Epithelial cell of proximal tubule (primary cell): ENCODE measurements at places on chromosomes 5 and 9.

DNA sequence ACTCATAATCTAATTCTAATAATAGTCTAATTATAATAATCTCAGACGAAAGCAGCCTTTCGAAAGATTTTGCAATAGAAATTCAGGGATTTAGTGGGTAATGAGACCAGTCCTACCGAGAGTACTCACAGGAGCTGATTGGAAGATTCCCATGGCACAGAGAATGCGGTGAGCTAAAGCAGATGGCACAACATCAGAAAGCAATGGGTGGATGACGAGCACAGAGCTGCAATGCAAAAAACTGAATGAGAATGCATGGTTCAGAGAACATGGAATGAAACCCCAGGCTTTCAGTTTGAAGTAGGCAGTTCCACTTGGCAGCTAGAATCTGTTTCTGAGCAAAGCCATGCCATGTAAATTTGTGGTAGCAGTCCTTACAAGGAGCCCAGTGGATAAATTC lies 78.2 kb upstream of the SPINK5 start:
- DNase-seq: peak; percentile 37

GRCh38 chr9:135611142-135611874 lies 28.0 kb downstream of the GLT6D1 start:
- DNase-seq: no peak

- no peak for DNase-seq
Observed at GRCh38 chr9:117021906-117022305, 334.8 kb downstream of the TRIM32 start.

- DNase-seq: no peak
Observed at GRCh38 chr5:177128551-177128981, 5.0 kb upstream of the NSD1 start.

- DNase-seq: no peak
Observed at GRCh38 chr9:116497095-116497890, 189.8 kb upstream of the TRIM32 start.

GRCh38 chr9:20111173-20111843 lies 322.5 kb upstream of the SLC24A2 start:
- DNase-seq: no peak

GRCh38 chr5:91188755-91189154 lies 194.4 kb downstream of the ARRDC3 start:
- DNase-seq: no peak

DNA sequence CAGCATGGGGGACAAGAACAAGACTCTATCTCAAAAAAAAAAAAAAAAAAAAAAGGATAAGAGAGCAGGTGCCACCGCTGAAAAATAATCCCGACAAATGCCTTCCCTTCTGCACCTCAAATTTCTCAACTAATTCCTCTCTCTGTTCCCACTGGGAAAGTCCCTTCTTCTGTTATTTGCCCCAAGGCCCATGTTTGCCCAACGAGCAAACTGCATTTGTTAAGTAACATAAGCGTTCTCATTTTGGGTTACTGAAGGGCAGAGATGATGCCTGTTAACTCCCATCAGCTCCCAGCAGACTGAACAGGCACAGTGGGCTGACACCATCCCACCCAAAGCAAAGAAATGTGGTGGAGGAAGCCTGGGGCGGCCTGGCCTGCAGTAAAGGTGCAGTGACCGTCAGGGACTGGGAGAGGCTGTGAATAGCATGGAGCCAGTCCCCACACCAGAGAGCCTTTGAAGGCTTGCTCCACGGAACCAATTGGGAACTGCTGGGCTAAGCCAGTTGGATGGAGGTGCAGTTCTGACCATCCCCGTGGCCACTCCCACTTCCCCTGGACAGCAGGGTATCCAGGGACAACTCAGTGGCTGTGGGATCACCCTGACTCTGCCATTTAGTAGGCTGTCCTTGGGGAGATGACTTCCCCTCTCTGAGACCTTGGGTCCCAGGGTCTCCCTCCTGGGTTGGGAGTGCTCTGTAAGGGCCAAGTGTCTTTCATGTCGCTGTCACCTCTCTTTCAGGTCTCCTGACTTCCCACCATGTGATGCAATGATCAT lies 149.7 kb upstream of the IER5L start:
- DNase-seq: no peak

- DNase-seq: no peak
Observed at GRCh38 chr9:109859447-109859846, 79.4 kb downstream of the PALM2AKAP2 start.

GRCh38 chr5:75262271-75262670 lies 25.6 kb upstream of the ANKRD31 start:
- DNase-seq: no peak
